ENCODE measurements at places on chromosomes 7 and 10. TPM values are rescaled to one million over a fixed set of nuclear protein-coding genes. Genes with fewer than 3 reads are reported as not detected.

The INMT gene
- total RNA-seq, result not detected

The VENTX gene
- not detected for total RNA-seq

The CLIP2 gene
- total RNA-seq, result 14.9 TPM

The NUTM2E gene
- total RNA-seq, result 0.31 TPM

The TAS2R4 gene
- total RNA-seq, result 0.07 TPM

The MMS19 gene
- 46.9 TPM for total RNA-seq

The ANLN gene
- 57.6 TPM for total RNA-seq

The YKT6 gene
- total RNA-seq, result 113 TPM

The SFRP4 gene
- total RNA-seq, result 5.0 TPM

Data from A549 treated with Mapracorat at 1 μM for 4 hours (cell line).